ENCODE measurements at places on chromosomes 12 and 14. TPM values are rescaled to one million over a fixed set of nuclear protein-coding genes. Genes with fewer than 3 reads are reported as not detected.

HOXC10 gene
- 0.18 TPM for polyA plus RNA-seq

SLC39A9 gene
- 40.8 TPM for polyA plus RNA-seq

GRCh38 chr12:78470354-78471195, 394.0 kb upstream of the SYT1 start:
- peak; percentile 57 for DNase-seq
- peaks cover 10% of the 10 kb centered on the region for H3K27me3 ChIP-seq
- no peak overlapping the region for H3K27ac ChIP-seq
- H3K4me3 ChIP-seq = no peak overlapping the region
- no peaks in the 10 kb centered on the region for H3K36me3 ChIP-seq

DNA sequence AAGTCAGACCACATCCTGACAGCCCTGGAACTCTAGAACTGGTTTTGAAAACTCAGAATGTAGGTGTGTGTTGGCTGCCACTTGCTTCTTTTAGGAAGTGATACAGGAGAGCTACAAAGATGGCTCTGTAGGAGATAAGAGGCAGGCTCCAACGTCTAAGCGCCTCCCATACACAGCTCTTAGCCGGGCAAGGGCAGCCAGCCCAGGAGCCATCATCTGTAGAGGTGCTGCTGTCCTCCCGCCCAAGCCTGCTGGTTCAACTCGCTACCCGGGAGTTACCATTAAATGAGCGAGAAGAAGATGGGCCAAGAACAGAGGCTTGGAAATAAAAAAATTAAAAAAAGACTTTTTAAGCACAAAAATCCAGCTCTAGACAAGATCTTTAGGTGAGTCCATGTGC, 61.2 kb upstream of the DIO3 start:
- no peak overlapping the region for H3K4me3 ChIP-seq
- H3K27me3 ChIP-seq = no peaks in the 10 kb centered on the region
- no peaks in the 10 kb centered on the region for H3K36me3 ChIP-seq
- H3K4me1 ChIP-seq = no peaks in the 10 kb centered on the region
- no peak for DNase-seq
- H3K27ac ChIP-seq = no peak overlapping the region

STON2 gene
- polyA plus RNA-seq = not detected

DNA sequence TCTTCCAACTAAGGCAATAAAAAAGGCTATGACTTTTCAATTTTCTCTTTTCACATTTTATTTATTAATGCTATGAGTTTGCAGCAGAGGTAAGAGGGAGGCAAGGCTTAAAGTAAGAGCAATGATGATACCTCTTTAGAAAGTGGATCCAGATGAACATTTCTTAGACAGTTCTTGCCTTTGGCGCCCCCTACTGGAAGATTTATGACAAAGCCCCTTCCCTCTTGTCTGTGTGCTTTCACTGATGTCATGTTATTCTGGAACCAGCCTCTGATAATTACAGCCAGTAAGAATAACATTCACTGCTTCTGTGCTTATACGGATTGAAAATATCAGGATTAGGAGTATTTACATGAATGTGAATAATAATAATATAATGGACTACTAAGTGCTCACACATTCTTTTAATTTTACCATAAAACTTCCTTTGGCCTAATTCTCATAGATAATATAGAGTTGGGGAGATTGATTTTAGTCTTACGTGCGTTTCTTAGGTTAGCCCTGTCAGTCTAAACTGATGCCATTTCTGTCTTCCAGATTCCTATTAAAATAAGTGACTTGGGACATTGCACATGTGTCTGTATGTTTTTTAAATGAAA, 1929.9 kb upstream of the SEL1L start:
- H3K4me1 ChIP-seq = no peaks in the 10 kb centered on the region
- H3K27me3 ChIP-seq = no peaks in the 10 kb centered on the region
- H3K27ac ChIP-seq = no peak overlapping the region
- peak; percentile 46 for DNase-seq

RNASE1 gene
- 909 TPM for polyA plus RNA-seq

DNA sequence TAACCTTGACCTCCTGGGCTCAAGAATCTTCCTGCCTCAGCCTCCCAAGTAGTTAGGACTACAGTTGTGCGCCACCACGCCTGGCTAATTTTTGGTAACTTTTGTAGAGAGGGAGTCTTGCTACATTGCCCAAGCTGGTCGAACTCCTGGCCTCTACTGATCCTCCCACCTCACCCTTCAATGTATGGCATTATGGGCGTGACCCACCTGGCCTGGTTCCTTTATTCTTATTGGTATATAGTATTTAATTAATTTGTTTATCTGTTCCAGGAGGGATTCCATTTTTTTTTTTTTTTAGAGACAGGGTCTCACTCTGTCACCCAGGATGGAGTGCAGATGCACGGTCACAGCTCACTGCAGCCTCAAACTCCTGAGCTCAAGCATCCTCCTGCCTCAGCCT, 40.9 kb upstream of the EAPP start:
- no peaks in the 10 kb centered on the region for H3K4me1 ChIP-seq
- peaks cover 17% of the 10 kb centered on the region for H3K36me3 ChIP-seq
- no peak for DNase-seq
- H3K27ac ChIP-seq = no peak overlapping the region

- no peak overlapping the region for H3K27ac ChIP-seq
- no peak for DNase-seq
- peaks cover 20% of the 10 kb centered on the region for H3K4me1 ChIP-seq
- no peak overlapping the region for H3K4me3 ChIP-seq
Observed at GRCh38 chr12:28092396-28092795, 97.9 kb upstream of the CCDC91 start.

DNA sequence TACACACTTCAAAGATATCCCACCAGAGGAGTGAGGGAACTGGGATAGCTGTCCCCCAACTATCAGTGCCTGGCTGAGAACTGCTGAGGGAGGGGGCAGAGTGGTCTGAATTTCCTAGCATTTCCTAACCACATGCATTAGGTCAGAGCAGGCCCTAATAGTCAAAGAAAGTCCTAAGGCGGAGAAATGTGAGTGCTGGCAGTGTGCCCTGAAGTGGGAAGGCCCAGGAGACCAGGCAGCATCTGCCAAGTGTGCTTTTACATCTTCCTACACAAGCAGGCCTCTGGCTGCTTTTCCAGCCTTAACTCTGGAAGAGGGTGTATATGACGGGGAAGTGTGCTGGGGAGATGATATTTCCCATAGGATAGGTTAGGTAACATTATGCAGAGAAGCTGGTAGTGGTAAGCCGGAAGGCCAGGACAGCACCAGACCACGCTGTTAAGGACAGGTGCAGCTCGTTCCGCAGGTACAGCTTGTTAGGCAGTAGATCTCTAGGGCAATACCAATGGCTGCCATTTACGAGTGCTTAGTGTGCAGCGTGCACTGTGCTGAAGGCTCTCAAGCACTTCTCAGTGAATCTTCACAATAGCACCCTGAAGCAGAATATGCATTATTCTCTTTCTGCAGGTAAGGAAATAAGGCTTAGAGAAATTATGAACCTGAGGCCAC, 9.1 kb upstream of the CCDC198 start:
- H3K4me3 ChIP-seq = no peak overlapping the region
- no peaks in the 10 kb centered on the region for H3K36me3 ChIP-seq
- DNase-seq = no peak
- H3K27ac ChIP-seq = no peak overlapping the region

- no peak overlapping the region for H3K4me3 ChIP-seq
- peaks cover 3% of the 10 kb centered on the region for H3K36me3 ChIP-seq
- no peak for DNase-seq
- no peaks in the 10 kb centered on the region for H3K27me3 ChIP-seq
- no peak overlapping the region for H3K27ac ChIP-seq
Observed at GRCh38 chr12:101737476-101737875, 1.8 kb downstream of the SYCP3 start.

HHIPL1 gene
- 1.3 TPM for polyA plus RNA-seq

TAS2R9 gene
- polyA plus RNA-seq = not detected

GRCh38 chr12:44464180-44464579, 411.9 kb downstream of the NELL2 start:
- no peaks in the 10 kb centered on the region for H3K36me3 ChIP-seq
- H3K4me3 ChIP-seq = no peak overlapping the region
- no peak for DNase-seq
- no peaks in the 10 kb centered on the region for H3K27me3 ChIP-seq
- no peaks in the 10 kb centered on the region for H3K4me1 ChIP-seq
- H3K27ac ChIP-seq = no peak overlapping the region

DNA sequence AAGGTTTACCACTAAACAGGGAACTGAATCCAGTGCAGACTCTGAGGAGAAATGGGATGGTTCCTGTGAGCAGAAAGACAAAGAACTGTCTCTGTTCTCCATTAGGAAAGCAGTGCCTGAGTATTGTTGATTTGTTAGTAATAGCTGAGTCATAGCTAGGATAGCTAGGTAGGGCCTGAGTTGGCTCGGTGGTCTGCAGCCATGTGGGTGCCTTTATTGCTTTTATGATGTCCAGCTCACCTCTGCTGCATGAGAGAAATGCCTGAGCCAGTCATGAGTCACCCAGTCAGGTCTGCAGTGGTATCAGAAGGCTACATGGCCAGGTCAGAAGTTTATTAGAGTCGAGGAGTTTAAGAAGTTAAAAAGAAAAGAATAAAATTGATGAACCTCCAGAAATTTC, 24.2 kb downstream of the TRHDE start:
- H3K4me3 ChIP-seq = no peak overlapping the region
- no peaks in the 10 kb centered on the region for H3K4me1 ChIP-seq
- no peaks in the 10 kb centered on the region for H3K27me3 ChIP-seq
- no peak overlapping the region for H3K27ac ChIP-seq
- no peaks in the 10 kb centered on the region for H3K36me3 ChIP-seq

- no peak for DNase-seq
- H3K36me3 ChIP-seq = no peaks in the 10 kb centered on the region
- H3K4me1 ChIP-seq = no peaks in the 10 kb centered on the region
- no peaks in the 10 kb centered on the region for H3K27me3 ChIP-seq
- no peak overlapping the region for H3K27ac ChIP-seq
- H3K4me3 ChIP-seq = no peak overlapping the region
Observed at GRCh38 chr14:92590941-92591340, 77.4 kb downstream of the RIN3 start.

DAO gene
- not detected for polyA plus RNA-seq

DNA sequence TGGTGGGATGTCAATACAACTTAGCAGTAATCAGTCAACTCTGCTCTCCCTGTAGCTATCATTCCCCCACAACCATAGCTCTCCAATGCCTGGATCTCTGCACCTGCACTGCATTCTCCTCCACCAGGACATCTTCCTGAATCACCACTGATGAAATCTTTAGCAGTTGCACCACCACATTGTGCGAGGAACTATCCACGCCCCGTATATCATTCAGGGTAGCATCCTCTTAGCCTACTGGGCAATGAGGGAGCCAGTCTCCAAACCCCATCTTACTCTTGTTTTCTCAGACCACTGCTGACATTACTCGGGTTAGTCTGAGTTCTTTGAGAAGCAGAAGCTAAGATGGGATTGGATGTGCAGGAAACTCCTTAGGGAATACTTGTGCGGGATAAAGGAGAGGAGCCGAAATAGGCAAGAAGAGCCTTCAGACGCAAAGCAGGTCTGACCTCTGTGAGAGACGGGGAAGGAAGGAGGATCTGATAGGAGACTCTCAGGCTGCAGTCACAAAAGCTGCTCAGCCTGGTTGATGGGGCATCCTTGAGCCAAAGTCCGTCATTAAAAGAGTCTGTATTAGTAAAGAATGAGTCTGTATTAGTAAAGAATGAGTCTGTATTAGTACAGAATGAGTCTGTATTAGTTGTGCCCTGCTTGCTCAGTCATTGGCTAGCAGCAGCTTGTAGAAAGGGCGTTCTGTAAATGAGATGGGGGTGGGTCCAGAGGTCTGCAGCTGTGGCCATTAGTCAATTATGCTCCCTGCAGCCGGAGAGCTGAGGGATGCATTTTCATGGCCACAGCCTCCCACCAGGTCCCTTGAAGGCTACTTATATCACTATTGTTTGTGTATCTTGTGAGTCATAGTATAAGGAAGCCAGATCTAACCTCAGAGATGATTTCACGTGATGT, 49.6 kb upstream of the RASSF3 start:
- H3K27me3 ChIP-seq = no peaks in the 10 kb centered on the region
- no peak overlapping the region for H3K27ac ChIP-seq
- H3K4me1 ChIP-seq = peaks cover 11% of the 10 kb centered on the region
- no peak overlapping the region for H3K4me3 ChIP-seq
- DNase-seq = peak; percentile 69

DNA sequence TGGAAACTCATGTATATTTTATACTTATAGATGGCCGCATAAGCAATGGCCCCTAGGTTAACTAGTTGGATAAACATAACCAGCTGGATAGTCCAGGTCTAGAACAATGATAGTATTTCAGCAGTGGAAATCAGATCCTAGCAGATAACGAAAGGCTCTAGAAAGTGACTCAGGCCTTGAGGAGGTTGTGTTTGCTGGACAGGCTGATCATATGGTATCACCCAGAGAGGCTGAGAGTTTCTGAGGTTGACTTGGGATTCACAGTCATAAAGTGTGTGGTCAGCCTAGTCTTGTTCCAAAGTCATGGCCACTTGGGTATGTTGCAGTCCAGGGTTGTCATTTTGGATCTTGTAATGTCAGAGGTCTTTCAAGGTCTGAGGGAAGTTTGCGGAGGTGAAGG, 16.8 kb downstream of the FLVCR2 start:
- H3K4me1 ChIP-seq = no peaks in the 10 kb centered on the region
- peaks cover 22% of the 10 kb centered on the region for H3K27me3 ChIP-seq
- no peaks in the 10 kb centered on the region for H3K36me3 ChIP-seq

DNA sequence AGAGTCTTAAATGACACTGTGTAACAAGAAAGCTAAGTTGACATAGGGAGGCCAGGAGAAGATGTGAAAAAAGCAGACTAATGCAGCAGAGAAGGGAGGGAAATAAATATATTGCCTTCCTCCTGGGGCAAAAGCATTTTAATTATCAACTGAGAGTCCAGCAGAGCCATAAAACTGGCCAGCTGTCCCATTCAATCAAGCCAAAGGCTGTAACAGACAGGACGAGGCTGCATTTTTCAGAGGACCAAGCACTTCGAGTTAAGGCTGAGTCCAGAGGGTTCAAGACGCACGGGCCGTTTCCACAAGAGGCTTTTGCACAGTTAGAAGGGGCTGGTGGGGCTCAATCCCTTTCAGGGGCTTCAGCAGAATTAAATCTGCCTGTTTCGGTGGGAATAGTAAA, 20.4 kb downstream of the MAP3K9 start:
- H3K27ac ChIP-seq = no peak overlapping the region
- no peak for DNase-seq
- no peak overlapping the region for H3K4me3 ChIP-seq
- H3K4me1 ChIP-seq = no peaks in the 10 kb centered on the region
- H3K27me3 ChIP-seq = no peaks in the 10 kb centered on the region
- no peaks in the 10 kb centered on the region for H3K36me3 ChIP-seq

DNA sequence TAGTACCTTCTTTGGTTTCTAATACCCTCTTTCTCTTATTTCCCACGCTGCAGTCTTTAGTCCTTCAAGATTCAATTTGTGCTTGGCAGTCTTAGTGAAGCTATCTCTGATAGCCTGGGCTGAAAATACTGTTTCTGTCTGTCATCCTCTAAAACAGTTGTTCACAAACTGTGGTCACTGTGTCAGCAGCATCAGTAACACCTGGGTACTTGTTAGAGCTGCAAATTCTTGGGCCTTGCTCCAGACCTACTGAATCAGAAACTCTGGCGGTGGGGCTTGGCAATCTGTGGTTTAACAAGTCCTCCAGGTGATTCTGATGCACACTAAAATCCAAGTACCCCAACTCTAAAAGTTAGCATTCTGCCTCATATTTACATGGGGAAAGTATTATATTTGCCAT, 217.5 kb upstream of the SEL1L start:
- DNase-seq = no peak
- H3K4me3 ChIP-seq = no peak overlapping the region
- H3K36me3 ChIP-seq = no peaks in the 10 kb centered on the region
- H3K4me1 ChIP-seq = no peaks in the 10 kb centered on the region
- H3K27me3 ChIP-seq = no peaks in the 10 kb centered on the region
